ENCODE measurements at places on chromosomes 4 and X.

GRCh38 chr4:32189130-32189529 is 1469.0 kb downstream of the PCDH7 start:
- peak; percentile 3 for DNase-seq

DNA sequence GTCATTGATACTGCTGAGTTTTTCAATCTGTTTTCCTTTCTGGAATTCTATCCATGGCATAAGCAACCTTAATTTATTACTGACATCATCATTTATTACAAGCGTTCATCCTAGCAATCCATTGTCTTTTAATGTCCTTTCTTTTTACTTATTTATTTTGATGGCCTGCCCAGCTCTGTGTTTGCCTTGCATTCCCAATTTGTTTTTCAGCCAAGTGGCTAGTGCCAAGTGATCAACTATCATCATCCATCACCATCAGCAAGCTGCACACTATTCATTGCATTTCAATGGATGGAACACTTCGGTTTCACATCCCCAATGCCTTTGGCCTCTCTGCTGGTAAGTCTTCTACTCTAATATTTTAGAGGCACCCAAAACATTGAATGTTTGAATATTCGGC is 831.7 kb upstream of the EPHA5 start:
- DNase-seq = no peak

DNA sequence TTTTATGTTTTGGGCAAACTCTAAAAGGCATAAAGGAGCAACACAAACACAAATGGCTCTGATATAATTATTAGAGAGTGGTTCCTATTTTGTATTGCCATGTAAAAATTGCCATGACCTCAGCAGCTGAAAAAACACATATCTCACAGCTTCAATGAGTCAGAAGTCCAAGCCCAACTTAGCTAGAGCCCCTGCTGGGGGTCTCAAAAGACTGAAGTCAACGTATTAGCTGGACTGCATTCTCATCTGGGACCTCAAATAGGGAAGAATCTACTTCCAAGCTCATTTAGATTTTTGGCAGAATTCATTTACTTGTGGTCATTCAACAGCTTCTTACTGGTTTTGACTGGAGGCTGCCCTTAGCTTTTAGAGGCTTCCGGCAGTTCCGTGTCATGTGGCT is 47.4 kb downstream of the FREM3 start:
- DNase-seq = no peak

- DNase-seq = no peak
Measured at GRCh38 chr4:147371661-147372060, 109.2 kb upstream of the EDNRA start.

DNA sequence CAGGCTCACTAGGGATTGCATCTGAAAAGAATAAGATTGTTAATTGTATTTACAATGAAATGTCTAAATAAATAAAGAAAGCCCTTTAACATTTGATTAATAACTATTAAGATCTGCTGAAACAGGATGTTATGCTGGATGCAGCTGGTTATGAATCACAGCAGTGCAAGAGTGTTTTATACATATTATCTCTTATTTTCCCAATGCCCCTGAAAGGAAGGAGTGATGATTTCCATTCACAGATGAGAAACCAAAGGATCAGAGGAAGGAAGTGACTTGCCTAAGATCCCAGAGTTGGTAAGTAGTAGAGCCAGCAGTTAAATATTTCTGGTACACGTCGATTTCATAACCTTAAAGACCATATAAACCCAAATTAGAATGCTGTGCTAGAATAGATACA is 76.3 kb upstream of the ARHGAP36 start:
- DNase-seq = no peak

DNA sequence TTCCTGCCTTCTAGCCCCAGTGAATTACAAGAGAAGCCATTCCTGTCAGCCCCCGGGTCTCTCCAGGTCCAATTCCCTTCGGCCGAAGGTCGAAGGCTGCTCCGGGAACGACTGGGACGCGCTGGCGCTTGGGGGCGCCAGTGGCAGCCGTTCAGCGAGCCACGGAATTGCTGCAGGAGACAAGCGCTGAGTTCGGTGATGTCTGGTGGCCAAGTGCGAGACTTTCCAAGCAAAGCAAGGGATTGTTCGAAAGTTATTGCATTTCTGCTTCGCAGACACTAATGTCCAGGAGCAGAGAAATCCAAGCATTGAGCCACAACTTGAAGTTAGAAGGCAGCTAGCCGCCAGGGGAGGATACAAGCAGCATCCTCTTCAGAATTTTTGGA is 1.1 kb upstream of the DKK2 start:
- DNase-seq = peak; percentile 68

- DNase-seq = no peak
Measured at GRCh38 chrX:40406330-40406859, 174.4 kb upstream of the ATP6AP2 start.

DNA sequence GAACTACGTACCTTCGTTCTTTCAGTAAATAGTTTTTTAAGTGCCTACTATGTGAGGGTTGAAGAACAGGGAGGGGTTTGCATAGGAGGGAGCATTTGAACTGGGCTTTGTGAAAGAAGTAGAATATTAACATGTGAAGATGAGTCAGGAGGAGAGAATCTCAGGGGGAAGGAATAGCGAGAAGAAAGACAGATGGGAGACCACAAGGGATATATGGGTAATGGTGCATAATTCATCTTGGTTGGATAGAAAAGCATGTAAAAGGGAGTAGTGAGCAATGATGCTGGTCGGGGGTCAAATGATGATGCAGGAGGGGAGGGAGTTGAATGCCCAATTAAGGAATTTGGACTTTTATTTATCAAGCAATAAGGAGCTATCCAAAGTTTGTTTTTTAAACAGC is 52.7 kb downstream of the TMEM164 start:
- DNase-seq = no peak

GRCh38 chr4:183588691-183589090 is 70.3 kb downstream of the RWDD4 start:
- DNase-seq = no peak

GRCh38 chr4:26692014-26692726 is 108.3 kb downstream of the TBC1D19 start:
- no peak for DNase-seq

GRCh38 chr4:151207868-151208267 is 69.1 kb upstream of the PRSS48 start:
- DNase-seq = no peak

GRCh38 chr4:41095973-41096372 is 118.4 kb downstream of the APBB2 start:
- DNase-seq = no peak

- DNase-seq = no peak
Measured at GRCh38 chr4:57462843-57463242, 352.7 kb upstream of the IGFBP7 start.

GRCh38 chr4:56698329-56698728 is 17.2 kb upstream of the HOPX start:
- DNase-seq = no peak

DNA sequence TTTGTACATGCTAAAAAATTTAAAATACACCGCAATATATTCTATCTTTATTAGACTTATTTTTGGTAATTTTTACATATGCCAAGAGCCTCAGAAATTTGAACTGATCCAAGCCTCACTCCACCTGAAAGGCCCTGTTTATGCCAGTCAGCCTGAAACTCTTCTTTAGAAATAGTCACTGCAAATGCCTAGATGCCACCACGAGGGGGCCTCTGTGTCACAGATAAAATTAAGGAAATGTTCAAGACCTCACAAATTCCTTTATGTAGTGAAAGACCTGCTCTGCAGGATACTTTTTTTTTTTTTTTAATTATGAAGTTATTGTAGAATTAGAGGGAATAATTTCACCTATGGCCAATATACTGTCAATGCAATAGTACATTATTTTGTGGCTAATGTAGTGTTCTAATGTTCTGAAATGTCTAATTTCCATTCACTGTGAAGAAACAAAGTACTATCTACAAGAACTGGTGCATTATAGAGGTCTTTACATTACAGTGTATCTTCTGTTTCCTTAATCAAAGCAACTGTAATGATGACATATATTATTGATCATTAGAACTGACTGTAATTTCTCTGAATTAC is 69.8 kb downstream of the DTHD1 start:
- DNase-seq = peak; percentile 66

- no peak for DNase-seq
Measured at GRCh38 chr4:184461711-184462441, 12.5 kb downstream of the IRF2 start.

DNA sequence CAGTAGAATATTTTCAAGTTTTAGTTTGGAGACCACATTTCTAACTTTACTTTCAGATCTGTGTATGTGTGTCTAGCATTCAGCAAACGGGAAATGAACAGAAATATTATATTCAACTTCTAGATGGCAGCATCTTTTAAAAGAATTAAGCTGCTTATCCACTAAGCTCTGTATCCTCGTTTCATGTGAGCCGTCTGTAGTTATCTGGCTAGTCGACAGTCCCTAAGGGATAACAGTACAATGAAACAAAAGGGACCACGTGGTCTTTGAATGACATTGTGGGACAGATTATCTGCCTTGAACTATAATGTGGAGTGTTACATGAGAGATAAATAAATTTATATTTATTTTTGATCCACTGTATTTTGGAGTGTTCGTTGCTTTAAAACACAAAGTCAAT is 35.8 kb upstream of the PRSS12 start:
- DNase-seq = no peak

DNA sequence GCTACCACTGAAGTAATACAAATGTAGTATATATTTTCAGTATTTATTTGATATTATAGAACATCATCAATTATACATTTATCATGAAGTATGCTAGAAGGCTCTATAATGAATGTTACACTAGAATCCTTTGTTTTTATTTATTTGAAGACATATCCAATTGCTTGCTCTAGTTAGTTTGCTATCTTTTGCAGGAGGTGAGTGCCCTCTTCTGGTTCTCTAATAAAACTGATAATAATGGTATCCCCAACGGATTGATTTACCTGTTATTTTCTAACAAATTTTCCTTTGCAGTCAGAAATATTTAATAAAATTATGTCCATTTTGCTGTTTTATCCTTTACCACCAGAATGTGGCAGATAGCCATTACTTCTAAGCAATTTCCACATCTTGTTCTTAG is 274.3 kb upstream of the TACR3 start:
- no peak for DNase-seq

GRCh38 chr4:183675625-183676024 is 16.5 kb downstream of the TRAPPC11 start:
- no peak for DNase-seq

DNA sequence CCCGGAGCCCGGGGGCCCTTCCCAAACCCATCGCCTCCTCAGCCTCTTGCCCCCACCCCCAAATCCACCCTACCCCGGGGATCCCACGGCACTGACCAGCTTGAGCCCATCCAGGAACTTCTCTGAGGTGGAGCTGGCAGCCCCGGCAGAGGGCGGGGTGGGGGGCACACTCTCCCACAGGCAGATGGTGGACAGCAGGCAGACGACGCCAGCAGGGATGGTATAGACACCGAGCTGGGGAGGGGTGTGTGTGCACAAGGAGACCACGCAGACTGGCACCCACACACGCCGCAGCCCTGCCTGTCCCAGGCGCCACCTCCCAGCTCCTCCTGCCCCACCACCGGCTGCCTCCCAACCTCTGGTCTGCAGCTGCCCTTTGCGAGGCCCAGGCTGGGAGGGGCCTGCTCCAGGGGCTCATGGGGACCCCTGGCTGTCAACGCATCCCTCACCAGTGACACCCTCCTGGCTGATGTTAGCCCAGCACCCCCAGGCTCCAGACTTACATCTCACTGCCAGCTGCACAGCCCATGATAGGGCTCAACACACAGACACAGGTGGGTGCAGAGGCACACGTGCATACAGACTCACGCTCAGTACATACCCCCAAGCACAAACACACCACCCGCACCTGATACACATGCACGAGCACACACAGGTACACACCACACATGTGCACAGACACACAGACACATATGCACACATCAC is 4.2 kb downstream of the SLC49A3 start:
- no peak for DNase-seq

- DNase-seq = peak; percentile 54
Measured at GRCh38 chrX:45295259-45295986, 94.7 kb upstream of the DIPK2B start.

GRCh38 chrX:71910986-71911730 is 513 bp downstream of the NHSL2 start:
- DNase-seq = peak; percentile 67

DNA sequence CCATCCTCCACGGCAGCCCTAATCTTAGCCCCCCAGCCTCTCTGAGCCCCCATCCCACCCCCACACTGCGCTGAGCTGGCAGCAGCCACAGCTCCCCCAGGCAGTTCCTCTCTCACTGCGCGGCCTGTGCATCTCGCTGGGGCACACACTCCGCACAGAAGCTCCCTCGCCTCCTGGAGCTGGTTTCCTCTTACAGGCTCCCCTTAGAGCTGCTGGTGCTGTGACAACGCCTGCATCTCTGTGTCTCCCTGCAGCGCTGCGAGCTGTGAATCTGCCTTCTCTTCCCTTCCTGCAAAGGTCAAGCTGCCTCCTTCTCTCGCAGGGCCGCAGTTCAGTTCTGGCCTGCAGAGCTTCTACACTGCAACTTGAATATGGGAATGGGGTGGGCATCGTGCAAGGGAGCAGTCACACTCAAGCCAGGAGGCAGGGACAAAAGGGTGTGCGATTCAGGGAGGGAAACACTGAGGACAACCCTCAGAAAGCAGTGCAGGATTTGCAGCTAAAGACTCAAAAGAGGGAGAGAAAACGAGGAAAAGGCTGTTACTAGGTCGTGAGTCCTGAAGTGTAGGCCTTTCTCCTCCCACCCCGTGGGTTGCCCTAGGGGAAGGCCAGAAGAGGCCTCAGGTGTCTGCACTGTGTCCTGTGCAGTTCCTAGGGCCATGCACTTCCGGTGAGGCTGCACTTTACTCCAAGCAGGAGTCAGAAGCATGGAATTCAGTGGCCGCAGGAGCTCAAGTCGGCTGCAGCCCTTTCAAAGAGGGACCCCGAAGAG is 87.0 kb downstream of the BCOR start:
- peak; percentile 32 for DNase-seq

DNA sequence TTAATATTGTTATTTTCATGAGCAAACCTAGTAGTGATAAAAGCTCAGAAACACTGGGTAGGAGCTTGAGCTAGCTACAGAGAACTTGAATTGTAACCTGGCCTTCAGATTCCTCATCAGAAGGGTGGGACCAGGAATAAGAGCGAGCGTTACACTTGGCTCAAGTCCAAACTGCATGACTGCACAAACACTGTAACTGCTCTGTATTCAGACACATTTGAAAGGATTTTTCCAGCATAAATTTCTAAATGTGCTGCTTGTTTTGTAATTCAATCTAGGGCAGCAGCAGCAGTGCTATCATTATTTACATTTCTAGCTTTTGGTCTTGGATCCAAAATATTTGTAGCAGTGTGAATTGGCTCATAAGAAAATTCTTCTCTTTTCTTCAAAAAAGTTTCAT is 133.0 kb upstream of the TMLHE start:
- DNase-seq = no peak

DNA sequence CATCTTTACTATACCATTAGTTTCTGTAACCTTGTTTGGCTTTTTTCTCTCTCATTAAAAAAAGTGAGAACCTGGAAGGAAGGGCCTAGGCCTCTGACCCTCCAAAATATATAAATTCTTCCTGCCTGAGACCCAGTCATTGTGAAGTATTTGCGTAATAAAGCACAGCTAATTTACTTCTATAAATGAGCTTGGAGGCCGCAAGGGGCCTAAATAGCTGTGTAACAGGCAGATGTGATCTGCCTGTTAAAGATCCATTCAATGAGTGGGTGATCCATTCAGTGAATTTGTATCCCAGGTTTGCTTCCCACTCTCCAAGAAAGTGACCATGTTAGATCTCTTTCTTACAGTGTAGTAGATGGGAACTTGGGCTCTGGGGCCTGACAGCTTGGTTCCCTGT is 595 bp upstream of the PYURF start:
- DNase-seq = no peak
